ENCODE measurements at places on chromosomes 4 and X.

GRCh38 chr4:152500800-152501434, 35.0 kb downstream of the FBXW7 start:
- no peak for DNase-seq

GRCh38 chr4:180052629-180053028, 2190.6 kb upstream of the TENM3 start:
- no peak for DNase-seq

- DNase-seq = no peak
These were observed 184.9 kb downstream of the COMMD8 start for GRCh38 chr4:47278631-47279030.

- no peak for DNase-seq
These were observed 130.8 kb upstream of the PDLIM3 start for GRCh38 chr4:185666156-185666555.

DNA sequence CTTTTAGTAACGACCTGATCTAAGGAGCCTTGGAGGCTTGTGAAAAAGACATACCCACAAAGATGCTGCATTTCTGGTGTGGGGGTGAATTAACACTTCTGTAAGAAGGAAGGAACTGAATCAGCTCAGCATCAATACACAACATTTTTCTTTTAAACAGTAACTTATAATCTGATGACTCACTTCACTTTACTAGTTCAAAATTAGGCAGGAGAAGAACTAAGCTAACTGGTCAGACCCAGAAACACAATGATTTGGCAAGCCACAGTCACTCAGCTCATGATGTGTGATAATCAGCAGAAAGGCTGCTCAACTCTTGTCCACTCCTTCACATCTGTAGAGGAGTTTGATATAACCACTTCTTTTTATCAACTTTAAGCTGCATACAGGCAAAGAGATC, 4.6 kb downstream of the MMAA start:
- DNase-seq = no peak

- no peak for DNase-seq
These were observed 70.5 kb downstream of the SEL1L3 start for GRCh38 chr4:25792200-25792791.

DNA sequence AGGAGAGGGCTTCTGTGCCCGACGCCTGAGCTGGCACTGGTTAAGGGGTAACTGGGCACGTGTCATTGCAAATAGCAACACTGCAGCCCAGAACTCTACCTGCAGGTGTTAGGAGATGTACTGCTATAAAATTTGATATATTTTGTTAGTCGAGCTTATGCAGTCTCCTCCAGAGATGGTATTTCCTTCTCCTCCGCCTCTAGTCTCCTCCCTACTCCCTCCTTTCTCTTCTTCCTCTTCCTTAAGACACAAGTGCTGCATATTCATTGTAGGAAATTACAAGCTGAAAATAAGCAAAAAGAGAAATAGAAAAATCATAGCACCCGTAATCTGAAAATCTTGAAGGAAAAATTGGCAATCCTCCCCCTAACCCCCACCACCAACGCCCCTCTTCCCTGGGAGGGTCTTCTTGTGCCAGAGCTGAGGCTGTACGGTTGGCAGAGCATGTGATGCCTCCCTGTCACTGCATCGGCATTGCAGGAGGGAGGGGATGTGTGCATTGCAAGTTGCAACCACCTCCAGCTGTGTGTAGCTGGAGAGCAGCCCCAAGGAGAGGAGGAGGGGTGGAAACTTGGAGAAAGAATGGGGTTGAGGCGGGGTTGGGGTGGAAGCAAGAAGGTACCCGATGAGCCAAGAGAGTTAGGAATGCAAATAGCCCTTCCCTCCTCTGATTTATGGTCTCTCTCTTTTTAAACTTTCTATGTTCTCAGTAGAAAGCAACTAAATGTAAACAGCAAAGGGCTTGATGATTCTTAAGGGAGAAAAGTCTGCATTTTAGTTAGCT, 48.3 kb upstream of the MND1 start:
- DNase-seq = no peak

DNA sequence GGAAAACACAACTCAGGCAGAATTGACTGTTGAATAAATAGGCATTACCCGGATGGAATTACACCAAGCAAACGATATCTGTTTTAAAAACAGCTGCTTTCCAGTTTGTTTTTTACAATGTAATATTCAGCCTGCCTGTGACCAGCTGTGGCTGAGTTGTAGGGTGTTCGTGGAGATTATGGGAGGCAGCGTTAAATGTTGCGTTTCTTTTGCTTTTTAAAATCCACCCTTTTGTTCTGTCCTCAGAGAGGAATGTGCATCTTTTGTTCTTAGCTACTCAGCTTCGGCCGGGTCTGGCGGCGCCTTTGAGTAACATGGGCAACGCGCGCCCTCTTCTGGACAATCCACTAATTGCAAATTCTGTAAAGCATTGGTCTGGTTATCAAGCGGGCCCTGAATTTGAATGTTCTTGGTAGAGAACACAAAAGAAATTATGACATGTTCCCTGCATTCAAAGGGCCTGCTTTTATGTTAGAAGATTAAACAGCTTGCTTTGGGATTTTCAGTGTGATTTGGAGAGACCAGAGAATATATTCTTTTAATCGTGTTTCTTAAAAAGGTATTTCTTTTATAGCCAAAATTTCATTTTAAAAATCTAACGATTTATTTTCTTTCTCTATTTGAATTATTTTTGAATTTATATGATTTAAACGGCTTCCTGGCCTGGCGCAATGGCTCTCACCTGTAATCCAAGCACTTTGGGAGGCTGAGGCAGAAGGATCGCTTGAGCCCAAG, 76.3 kb upstream of the TRIM2 start:
- DNase-seq = peak; percentile 68

GRCh38 chrX:32397562-32398216, 813.7 kb downstream of the DMD start:
- no peak for DNase-seq

Measured in hypothalamus (tissue), 51 donors.